ENCODE measurements at places on chromosomes 6 and 20. TPM values are rescaled to one million over a fixed set of nuclear protein-coding genes. Genes with fewer than 3 reads are reported as not detected.
A peak's percentile ranks its signal among the peaks of the same experiment; 100 is the strongest.

SRMS gene
- total RNA-seq = not detected

- peak; percentile 79 for DNase-seq
Measured at GRCh38 chr6:69866770-69867638, 648 bp downstream of the COL19A1 start.

DNA sequence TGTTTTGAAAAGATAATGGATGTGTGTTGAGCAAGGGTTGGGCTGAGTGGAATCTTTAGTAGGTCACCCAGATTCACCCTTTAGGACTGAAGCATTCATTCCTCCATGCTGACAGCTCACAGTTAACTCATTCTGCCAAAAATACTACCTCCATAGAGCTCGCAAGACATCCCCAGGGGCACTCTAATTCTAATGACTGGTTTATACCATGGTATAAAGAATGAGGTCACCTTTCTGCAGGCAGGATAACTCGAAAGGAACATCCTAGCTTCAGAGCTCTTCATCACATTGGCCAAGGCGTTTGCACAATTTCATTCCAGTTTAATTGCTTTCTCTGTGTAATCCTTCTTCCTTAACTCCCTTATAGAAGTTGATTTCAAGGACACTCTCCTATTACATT is 1257.2 kb upstream of the EYS start:
- no peak for DNase-seq

DNA sequence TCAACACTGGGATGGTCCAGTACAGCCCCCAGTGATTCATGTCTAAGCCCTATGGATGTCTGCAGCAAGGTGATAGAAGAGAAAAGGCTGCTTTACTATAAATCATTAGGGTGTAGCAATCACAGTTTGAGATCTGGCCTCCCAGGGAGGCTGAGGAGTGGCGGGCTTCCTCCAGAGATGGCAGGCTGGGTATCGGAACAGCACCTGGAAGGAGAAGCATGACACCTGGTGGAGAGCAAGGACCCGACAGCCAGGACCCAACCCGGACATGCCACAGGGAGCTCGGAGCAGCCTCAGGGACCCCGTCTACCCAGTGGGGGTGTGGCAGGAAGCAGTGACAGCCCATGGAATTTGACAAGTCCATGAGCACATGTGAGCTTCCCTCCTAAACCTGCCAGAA is 114.8 kb upstream of the CD93 start:
- no peak for DNase-seq
